HCT116 (cell line): ENCODE measurements at places on chromosomes 6 and 20. TPM values are rescaled to one million over a fixed set of nuclear protein-coding genes. Genes with fewer than 3 reads are reported as not detected.

DNA sequence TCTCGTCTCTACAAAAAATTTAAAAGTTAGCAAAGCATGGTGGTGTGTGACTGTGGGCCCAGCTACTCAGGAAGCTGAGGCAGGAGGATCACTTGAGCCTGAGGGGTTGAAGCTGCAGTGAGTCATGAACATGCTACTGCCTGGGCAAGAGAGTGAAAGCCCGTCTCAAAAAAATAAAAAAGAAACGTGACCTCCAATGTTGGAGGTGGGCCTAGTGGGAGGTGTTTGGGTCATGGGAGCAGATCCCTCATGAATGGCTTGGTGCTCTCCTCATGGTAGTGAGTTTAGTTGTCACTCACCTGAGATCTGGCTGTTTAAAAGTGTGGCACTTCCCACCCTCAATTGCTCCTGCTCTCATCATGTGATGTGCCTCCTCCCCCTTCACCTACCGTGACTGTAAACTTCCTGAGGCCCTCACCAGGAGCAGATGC is 24.3 kb downstream of the RBL1 start:
- DNase-seq: no peak

DNA sequence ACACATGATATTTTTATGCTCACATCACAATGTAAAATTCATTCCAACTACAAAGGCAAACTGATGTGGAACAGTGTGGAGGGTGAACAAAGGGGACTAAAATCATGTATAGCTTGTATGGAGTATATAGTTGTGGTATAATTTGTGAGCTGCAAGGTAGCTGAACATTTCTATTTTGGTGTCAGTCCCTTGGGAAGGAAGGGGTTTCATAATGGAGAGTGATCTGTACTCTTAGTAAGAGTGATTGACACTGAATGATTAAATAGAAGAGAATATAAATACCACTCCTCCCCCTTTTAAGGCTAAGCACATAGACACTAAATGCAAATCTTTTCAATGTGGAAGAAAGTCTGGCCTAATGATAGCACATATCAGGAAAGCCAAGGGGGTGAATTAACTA is 104.6 kb downstream of the POPDC3 start:
- no peak for DNase-seq

DNA sequence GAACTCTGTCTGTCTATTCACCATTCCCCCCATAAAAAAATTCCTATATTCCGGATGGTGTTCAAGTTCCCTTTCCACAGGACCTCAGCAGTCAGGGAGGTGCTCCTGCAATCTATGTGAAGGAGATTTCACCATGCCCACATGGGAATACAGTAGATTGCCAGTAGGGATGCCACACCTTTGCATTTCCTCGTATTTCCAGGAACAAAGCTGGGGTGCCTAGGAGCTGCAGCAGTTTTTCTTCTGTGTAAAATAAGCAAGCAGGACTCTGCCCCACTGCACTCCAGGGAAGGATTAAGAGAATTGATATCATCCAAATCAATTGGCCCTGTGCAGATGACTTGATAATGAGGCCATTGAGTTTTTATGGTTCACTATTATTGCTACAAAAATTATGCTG is 7.4 kb upstream of the KIF16B start:
- DNase-seq: no peak

DNA sequence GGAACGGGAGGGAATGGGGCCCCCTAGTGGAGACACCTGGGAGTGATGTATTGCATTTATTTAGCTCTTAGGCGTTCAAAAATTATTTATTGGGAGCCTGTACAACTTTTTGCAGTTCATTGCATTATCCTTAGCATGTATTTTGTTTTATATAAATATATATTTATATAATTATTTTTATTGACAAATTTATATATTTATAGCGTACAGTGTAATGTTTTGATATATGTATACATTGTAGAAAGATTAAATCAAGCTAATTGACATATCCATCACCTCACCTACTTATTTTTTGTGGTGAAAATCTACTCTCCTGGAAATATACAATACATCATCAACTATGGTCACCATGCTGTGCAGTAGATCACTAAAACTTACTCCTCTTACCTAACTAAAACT is 975 bp downstream of the SIRT5 start:
- DNase-seq: no peak

GRCh38 chr6:98539741-98540140 is 294.6 kb upstream of the POU3F2 start:
- no peak for DNase-seq

DNA sequence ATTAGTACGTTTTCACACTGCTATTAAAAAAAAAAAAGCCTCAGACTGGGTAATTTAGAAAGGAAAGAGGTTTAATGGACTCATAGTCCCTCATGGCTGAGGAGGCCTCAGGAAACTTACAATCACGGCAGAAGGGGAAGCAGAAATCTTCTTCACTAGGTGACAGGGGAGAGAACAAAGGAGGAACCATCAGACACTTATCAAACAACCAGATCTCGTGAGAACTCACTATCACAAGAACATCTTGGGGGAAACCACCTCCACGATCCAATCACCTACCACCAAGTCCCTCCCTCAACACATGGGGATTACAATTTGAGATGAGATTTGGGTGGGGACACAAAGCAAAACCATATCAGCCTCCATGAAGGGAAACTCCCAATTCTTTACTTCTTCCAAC is 85.2 kb upstream of the MAFB start:
- DNase-seq: no peak

DNA sequence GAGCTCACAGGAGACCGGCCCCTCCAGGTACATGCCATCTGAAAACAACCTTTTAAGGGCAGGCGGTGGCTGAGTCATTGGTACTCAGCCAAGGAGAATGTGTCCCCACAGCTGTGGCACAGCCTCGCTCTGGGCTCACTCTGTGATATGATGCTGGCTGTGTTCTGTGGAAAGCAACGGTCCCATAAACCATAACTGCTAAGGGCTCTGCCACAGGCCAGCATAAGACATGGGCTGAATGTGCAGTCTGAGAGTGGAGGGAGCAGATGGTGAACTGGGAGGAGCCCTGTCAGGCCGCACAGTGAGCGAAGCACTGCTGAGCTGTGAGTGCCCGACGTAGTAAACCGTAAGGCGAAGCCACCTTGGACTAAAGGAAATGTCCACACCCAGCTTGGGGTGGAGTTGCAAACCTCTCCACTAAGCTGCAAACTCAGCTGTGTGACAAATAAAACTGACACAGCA is 375.8 kb downstream of the THBS2 start:
- DNase-seq: no peak

DNA sequence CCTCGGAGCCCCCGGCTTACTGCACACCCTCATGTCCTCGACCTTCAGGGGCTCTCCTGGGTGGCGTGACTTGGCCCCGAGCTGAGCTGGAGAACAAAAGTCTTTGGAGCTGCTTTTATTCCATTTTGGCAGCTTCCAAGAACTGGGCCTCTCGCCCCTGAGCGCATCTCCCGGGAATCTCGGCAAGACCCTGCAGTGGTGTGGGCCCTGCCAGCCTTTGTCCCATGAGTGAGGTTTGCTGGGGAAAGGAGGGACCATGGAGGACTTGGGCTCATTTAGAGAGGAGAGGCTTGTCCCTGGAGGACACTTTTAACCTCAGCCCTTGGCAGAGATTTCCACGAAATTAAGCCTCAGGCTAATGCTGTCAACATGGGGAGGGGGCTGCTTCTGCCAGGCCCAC is 62.3 kb upstream of the SLCO4A1 start:
- no peak for DNase-seq

- no peak for DNase-seq
Observed at GRCh38 chr6:128111096-128111495, 210.2 kb upstream of the THEMIS start.

DNA sequence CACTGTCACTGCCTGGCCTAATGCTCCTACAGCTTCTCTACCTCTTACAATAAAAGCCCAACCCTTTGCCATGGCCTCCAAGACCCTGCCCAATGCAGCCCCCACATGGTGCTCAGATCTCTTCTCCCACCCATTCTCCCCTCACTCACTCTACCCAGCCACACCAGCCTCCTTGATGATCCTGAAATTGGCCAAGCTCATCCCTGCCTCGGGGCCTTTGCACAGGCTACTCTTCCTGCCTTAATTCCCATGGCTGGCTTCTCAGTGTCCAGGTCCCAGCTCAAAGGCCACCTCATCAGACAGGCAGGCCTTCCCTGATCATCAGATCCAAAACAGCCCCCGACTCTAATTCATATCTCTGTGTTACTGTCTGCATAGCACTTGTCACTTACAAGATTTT is 25.6 kb downstream of the PREX1 start:
- DNase-seq: no peak

DNA sequence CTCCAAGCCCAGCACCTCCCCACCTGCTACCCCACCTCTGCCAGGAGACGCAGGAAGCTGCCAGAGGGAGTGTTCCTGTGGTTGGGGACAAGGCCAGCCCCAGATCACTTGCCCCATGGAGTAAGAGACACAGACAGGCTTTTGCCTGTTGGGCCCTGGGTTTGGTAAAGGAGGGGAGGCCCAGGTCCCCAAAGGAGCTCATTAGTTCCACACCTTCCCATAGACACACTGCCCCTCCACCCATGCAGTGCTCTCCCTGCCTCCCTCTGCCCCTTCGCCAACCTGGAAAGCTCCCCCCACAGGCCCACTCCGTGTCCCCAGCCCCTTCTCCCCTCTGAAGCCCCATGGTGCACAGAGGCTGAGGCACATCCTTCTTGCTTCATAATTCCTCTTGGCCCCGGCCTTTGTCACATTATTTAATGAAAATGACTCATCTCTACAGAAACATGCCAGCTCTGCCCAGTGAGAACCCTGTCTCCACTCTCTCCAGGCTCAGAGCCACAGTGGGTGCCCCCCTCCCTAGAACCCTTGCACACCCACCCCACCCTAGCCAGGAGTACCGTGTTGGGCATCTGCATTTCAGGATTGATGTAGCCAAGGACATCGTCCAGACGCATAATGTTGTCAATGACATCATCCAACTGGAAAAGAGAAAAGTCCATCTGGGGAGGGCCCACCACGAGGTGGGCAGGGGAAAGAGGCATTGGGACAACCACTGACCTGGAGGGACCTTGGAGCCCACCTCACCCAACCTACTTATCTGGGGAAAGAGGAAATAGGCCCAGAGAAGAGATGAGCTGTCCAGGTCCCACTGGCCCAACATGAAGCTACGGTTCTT is 46.0 kb downstream of the TFEB start:
- no peak for DNase-seq

- DNase-seq: no peak
Observed at GRCh38 chr6:62891065-62891647, 320.1 kb upstream of the FKBP1C start.

DNA sequence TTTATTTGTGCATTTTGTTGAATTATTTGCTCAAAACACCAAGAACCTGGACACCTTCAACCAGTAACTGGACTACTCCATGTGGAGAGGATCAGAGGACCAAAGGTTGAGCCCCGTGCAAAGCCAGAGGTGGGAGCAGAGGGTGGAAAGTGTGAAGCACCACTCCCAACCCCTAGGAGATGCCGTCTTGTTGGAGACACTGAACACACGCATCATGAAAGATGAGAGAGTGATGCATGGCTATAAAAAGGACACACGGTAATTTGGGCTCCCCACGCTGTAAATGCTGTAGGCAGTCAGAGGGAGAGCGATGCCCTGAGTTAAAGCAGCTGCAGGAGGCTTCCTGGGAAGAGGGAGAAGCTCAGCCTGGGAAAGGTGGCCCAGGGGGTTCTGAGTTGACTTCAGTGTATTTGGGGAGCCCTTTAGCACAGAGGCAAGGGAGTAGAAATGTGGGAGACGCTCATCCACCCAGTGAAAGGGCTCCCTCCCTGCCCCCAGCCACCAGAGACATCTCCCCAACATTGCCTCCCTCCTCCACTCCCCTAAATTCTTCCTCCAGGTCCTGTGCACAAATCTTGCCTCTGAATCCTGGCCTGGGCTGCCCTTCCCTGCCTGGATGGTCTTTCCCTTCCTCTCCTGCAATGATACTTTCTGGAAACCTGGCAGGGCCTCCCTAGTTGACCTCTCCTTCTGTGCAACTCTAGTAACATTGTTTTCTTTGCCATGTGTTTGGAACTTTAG is 55.8 kb upstream of the IYD start:
- no peak for DNase-seq

- no peak for DNase-seq
Observed at GRCh38 chr20:53964501-53965253, 105.7 kb downstream of the BCAS1 start.

- no peak for DNase-seq
Observed at GRCh38 chr20:34037767-34038166, 44.1 kb downstream of the RALY start.

DNA sequence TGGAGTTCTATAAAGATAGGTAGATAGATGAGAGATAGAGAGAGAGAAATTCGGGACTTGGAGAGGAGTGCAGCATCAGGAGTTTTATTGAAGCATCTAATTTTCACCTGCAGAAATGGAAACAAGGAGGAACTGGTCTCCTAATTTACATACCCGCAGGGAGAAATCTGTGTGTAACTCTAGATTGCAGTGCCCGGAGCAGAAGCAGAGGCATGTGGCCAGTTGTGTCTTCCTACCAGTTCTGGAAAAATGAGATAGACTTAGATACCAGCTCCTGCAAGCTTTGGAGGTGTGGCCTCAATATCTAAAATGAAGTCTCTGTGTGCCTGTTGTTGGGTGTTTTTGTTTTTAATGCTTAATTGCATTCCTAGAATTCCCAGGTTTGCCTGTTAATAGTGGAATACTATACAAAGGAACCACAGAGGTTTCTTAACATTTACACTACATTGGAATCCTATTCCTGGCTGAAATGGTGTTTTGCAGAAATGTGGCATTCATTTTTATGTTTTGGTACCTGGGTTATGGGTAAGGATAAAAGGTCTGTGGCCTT is 57.4 kb downstream of the DTD1 start:
- no peak for DNase-seq

DNA sequence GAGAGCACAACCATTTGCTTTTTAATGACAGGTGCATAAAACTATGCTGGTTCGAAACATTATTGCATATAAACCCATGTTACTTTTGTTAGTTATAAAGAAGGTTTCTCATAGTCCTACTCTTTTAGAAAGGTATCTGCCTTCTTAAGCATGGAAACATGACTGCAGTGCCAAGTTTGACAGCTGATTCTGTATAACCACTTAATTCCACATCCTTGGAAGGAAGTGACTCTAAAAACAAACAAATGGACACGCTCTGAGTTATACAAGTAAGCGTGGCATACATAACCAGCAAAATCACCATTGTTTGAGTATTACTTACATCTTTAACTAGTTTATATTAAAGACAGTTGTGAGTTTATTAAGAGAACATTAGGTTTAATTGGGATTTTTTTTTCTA is 125.0 kb upstream of the HDGFL1 start:
- no peak for DNase-seq

The NOX3 gene
- total RNA-seq: not detected

The PTK6 gene
- 6.7 TPM for total RNA-seq

The RGS17 gene
- 3.9 TPM for total RNA-seq

The C20orf141 gene
- not detected for total RNA-seq

The KCNS1 gene
- not detected for total RNA-seq

The SAMD3 gene
- total RNA-seq: 7.5 TPM

The CLPSL2 gene
- 1.7 TPM for total RNA-seq

The PROCR gene
- 52.0 TPM for total RNA-seq
